Right cardiac atrium (tissue), 5 donors: ENCODE measurements at places on chromosomes 3 and 15. TPM values are rescaled to one million over a fixed set of nuclear protein-coding genes. Genes with fewer than 3 reads are reported as not detected.

The AHSG gene
- polyA plus RNA-seq: 0.05 TPM

GRCh38 chr3:188469228-188469885 is 315.4 kb downstream of the LPP start:
- no peak for DNase-seq

- no peak for DNase-seq
Measured at GRCh38 chr3:9142362-9142761, 107.1 kb downstream of the SRGAP3 start.

DNA sequence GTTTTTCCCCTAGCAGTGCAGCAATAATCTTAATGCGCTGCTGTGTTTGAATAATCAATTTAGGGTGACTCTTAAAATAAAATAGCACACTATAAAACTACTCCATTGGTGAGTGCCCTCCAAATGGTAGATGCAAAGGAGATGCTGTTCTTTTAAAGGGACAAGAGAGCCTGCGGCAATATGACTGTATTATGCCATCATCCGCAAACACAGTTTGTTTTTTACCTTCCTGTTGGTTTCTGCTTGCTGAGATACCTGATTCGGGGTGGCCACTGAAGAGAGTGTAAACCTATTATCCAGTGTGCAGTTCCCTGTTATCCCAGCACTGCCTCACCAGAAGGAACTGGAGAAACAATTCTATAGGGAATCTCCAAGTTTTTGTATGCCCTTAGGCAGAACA is 523.1 kb upstream of the TGFBR2 start:
- DNase-seq: no peak

The TRAIP gene
- polyA plus RNA-seq: 0.81 TPM

DNA sequence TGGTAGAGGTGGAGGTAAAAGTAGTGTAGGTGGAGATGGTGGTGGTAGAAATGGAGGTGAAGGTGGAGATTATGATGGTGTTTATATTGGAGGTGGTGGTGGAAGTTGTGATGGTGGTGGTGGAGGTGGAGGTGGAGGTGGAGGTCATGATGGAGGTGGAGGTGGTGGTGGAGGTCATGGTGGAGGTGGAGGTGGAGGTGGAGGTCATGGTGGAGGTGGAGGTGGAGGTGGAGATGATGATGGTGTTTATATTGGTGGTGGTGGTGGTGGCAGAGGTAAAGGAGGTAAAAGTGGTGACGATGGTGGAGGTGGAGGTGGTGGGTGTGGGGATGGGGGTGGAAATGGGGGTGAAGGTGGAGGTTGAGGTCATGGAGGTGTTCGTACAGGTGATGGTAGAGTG is 107.8 kb downstream of the ASB7 start:
- DNase-seq: no peak

The STRIT1 gene
- 0.14 TPM for polyA plus RNA-seq

The HEG1 gene
- 42.3 TPM for polyA plus RNA-seq

GRCh38 chr15:60529332-60529731 is 50.4 kb upstream of the ICE2 start:
- no peak for DNase-seq

- DNase-seq: no peak
Measured at GRCh38 chr3:99761415-99762165, 56.1 kb upstream of the CMSS1 start.

The BTLA gene
- polyA plus RNA-seq: 0.09 TPM

DNA sequence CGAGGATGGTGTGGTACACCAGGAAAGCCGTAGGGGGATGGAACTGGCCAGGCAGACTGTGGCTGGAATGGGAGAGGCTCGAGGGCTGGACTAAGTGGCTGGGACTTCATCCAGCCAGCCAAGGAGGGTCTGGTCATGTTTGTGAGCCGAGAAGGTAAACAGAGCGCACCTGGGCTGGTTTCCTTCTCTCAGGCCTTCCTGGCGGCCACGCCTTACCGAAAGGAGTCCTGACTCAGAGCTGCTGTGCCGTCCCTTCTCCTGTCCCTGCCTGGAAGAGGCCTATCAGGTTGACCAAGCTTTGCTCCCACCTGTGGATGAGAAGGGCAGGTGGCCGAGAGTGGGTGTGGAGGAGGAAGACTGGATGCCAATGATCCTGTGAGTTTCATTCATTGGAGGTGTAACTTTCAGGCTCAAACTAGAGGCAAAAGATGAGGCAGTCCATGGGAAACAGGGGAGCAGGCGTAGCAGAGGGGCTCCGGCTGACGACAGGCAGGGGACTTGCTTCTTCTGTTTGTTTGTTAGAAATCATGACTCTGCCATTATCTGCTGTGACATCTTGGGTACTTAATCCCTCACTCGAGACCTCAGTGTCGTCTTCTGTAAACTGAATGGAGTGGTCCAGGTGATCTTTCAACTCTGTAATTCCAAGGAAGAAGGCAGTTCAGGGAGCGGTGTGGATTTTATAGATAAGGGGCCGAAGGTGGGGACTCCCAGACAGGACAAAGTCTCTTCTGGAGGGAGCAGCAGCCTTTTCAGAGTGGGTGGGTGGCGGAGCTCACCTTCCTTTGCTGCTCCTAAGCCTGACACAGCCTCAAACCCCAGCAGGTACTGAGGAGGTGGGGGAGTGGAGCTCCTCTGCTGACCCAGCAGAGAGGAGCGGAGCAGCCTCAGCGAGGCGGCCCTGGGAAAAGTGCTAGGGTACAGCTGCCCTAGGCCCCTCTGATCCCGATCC is 71.8 kb upstream of the GATM start:
- DNase-seq: no peak

- DNase-seq: peak; percentile 44
Measured at GRCh38 chr3:194556086-194557056, 69.6 kb upstream of the ATP13A3 start.

The COX5A gene
- polyA plus RNA-seq: 2,062 TPM

GRCh38 chr15:98025237-98025636 is 64.7 kb downstream of the ARRDC4 start:
- DNase-seq: no peak

GRCh38 chr3:48118928-48119327 is 69.3 kb downstream of the CDC25A start:
- DNase-seq: no peak

GRCh38 chr15:39078026-39078425 is 502.9 kb upstream of the THBS1 start:
- DNase-seq: no peak

DNA sequence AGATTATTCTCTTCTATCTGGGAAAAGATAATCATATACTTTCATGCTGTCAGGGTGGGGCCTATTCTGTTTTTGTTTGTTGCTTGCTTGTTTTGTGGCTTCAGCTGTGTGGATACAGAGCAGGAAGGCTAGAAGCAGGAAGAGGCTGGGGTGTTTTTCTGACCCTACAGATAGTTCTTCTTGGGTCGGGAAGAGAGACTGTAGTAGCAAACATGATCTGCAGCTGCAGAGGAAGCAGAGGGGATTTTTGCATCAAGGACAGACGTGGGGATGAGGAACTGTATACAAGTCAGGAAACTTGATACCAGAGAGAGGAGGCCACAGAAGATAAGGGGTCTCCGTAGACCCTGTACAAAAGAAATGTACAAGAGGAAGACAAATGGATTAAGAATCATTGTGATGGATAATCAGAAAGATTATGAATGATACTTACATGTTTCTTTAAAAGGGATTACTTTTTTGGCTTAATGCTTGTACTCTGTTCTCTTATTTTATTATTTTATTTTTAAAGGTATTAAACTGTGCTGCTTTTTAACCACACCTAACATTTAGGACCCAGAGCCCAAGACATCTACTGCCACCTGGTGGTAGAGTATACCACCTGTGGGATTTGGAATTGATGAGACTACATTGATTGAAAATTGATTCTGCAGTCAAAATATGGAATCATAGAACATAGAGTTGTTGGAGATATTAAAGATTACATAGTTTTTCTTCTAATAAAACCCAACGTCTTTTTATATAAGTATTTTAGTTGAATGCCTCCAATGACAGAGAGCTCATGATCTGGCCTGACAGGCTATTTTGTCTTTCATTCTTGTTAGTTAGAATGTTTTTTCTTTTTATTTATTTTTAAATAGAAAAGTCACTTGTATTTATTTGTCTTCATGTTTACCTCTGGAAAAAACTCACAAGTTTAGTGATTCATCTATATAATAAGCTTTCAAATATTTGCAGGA is 87.3 kb upstream of the ROPN1 start:
- DNase-seq: no peak

DNA sequence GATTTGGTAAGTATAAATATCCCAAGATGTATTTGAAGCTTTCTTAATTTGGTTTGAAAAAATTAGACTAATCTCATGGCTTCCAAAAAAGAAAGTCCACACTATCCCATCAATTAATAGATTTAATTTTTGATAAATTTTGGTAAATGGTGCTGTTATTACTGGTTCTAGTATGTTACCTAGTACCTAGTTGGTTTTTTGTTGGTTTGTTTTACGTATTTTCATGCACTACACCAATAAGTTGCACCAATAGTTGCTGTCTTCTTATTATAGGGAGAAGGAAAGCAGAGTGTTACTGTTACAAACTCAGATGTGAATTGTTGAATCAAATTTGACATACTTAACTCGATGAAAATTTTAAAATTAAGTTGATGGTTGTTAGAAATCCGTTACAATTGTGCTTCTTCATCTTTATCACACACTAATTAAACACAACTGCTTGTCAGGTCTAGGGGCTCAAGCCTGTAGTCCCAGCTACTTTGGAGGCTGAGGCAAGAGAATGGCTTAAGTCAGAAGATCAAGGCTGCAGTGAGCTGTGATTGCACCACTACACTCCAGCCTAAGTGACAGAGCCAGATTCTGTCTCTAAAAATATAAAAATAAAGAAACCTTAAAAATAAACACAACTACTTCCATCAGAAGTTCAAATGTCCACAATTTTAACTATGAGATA is 23.1 kb upstream of the MBNL1 start:
- DNase-seq: no peak
